ENCODE measurements at places on chromosomes 6 and 20. TPM values are rescaled to one million over a fixed set of nuclear protein-coding genes. Genes with fewer than 3 reads are reported as not detected.

GRCh38 chr6:37033255-37033654 is 27.8 kb downstream of the FGD2 start:
- DNase-seq, result no peak

Gene RGL2
- total RNA-seq, result 28.4 TPM

DNA sequence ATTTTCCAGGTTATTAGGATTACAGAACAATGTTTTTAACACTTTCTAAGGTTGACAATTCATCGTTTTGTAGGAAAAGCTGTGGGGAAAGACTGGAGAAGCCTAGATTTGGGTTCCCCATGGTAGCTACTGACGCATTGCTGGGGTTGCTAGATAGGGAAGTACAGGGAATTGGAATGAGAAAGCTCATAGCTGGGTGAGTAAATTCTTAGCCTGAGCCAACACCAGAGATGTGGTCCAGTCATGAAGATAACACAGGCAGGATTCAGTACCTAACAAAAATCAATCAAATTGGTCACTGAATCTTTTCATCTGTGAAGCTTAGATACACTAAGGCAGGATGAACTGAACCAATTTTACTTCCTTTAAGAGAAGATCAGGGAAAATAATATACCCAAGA is 35.7 kb downstream of the RIN2 start:
- DNase-seq, result no peak

Gene PRDM1
- total RNA-seq, result 3.3 TPM

- DNase-seq, result no peak
These were observed 15.1 kb upstream of the MYT1 start for GRCh38 chr20:64149141-64149540.

Gene MDFI
- 77.4 TPM for total RNA-seq

Gene EPB41L1
- 14.3 TPM for total RNA-seq

DNA sequence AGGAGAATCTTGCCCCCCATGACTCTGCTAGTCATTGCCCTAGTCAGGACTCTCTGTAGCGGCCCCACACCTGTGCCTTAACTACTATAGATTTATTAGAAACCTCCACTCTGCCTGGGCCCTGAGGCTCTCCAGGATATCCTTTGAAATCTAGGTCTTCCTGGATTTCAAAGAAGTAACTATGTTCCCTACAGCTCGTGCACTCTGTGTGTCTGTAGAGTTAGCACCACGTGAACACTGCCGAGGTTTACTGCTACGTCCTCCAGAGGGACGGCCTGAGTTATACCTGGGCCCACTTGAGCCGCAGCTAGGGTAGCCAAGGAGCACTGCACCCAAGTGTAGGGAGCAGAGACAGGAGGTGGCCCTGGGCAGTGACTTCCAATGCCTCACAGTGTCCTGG is 19.8 kb downstream of the GLP1R start:
- DNase-seq, result no peak

GRCh38 chr6:104326173-104327001 is 533.3 kb downstream of the HACE1 start:
- peak; percentile 22 for DNase-seq

Gene TRDN
- total RNA-seq, result 204 TPM

DNA sequence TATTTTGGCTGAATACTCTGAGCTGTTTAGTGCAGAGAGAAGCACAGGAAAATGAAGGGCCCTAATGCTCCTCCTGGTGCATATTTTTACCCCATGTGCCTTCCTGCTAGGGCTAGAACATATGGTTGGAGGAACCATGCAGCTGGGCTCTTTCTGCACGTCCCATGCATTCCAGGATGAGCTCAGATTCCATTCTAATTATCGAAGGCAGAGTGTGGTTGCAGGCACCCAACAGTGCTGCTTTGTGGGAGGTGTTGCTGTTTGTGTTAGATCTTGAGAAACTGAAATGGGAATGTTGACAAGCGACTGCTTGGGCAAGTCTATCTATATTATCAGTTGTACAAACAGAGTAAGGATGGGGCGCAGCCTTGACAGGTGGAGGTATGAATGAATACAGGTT is 419.5 kb downstream of the DHX35 start:
- peak; percentile 9 for DNase-seq

DNA sequence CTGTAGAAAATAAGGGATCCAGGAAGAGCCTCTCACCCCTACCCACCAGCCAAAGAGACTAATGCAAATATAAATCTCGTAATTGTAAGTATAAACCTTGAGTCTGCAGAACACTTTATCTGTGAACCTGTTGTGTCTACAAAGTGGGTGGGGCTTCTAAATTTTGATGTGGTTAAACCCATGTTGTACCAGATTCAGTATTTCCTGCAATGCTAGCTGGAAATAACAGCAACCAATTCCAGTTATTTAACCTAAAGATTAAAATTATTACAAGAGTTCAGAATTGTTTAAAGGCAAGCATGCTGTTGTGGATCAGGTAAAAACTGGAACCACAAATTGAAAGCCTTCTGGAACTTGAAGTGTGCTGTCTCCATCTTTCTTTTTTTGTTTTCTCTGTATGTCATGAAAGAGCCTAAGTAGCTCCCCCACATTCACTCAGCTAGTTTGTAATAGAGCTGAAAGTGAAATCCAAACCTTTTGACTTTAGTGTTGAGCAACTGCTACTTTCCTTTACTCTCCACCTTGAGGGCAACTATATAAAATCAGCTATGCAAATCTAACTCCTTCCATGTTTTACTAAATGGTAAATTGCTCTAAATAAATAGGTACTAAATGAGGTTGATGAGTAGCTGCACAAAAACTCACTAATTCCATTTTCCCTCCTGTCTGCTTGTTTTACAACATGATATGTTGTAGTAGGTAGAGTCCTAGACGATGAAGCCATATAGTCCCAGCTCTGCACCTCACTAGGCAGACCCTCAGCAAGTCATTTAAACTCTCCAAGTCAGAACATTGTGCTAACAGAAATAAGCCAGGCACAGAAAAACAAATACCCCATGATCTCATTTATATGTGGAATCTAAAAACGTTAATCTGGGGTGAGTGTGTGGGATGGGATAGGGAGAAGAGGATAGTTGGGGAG is 17.9 kb upstream of the THEMIS start:
- no peak for DNase-seq

Gene DST
- total RNA-seq, result 192 TPM

DNA sequence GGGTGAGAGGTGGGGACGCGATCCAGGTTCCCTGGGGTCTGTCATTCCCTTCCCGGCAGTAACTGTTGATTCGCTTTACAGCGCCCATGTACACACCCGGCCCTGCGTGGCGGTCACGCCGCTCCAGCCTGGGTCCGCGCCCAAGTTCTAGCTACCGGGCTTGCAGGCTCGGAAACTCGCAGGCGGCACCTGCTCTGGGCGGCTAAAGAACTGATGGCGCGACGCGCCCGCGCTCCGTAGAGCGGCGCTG is 1.4 kb upstream of the POU3F2 start:
- DNase-seq, result no peak

DNA sequence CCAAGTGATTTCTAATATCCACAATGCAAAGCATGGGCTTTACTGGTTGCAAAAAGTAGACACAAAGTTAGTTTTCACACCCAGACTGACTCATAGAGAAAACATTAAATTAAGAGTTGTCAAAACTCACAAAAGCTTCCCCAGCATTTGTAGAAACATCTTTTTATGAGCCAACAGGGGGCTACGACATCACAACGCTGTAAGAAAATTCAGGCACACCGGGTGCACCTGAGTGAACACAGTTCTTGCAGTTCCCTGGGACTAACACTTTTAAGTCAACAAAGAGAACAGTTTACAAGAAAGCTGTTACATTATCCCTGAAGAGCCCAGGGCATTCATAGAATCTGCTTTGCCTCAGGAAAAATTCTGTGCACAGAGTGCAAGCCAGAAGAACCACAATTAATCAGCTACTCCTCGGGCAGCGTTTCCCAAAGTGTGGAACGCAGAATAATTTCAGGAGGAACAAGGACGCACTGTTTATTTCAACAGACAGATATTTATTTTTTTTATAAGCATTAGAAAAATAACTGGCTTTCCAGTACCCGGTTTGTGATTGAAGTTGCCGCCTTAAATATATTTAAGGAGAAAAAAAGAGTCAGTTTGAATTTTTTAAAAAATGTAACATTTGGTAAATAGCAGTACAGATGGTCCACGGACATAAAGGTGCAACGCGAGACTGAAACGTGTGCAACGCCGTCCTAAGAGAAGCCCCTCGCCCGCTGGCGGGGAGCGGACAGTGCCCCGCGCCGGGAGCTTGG is 1.2 kb downstream of the NCOA5 start:
- peak; percentile 9 for DNase-seq

GRCh38 chr20:25380945-25381614 is 9.6 kb downstream of the ABHD12 start:
- no peak for DNase-seq

DNA sequence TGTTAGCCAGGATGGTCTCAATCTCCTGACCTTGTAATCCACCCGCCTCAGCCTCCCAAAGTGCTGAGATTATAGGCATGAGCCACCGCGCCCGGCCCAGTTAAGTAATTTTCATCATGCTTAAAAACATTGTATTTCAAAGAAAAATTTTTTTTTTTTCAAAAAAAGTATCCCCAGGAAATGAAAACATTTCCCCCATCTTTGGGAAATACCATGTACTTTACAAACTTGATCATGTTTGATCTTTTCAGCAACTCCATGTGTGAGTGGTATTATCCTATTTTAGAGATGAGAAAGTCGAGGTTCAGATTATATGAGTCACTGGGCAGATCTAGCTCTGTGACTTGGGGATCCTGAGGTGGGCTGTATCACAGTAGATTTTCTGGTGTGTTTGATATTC is 11.8 kb downstream of the CHMP4B start:
- DNase-seq, result no peak

DNA sequence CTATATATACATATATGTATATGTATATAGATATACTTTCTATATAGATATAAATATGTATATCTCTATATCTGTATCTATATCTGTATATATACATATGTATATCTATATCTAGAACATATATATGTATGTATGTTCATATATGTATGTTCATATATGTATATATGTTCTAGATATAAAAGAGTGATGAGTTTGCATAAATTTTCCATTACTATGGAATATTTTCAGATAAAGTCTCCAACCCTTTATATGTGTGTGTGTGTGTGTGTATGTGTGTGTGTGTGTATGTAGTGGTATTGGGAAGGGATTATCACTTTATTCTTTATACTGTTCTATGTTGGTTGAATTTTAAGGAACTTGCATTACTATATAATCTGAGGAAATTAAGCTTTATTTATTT is 33.3 kb downstream of the SYNE1 start:
- DNase-seq, result no peak

Gene ANKRD66
- total RNA-seq, result 0.66 TPM

Gene KIFC1
- 10.5 TPM for total RNA-seq

GRCh38 chr6:118588626-118589025 is 40.5 kb downstream of the PLN start:
- DNase-seq, result no peak

Gene HLA-DMB
- 5.6 TPM for total RNA-seq

- DNase-seq, result peak; percentile 36
These were observed 30.9 kb downstream of the HEBP2 start for GRCh38 chr6:138434925-138435324.

- DNase-seq, result no peak
These were observed 100.5 kb downstream of the KIF13A start for GRCh38 chr6:17886891-17887290.

- peak; percentile 65 for DNase-seq
These were observed at the start of gene ELOVL2 for GRCh38 chr6:11043961-11044711. TSS of gene ELOVL2 (minus strand) at chr6:11044305. CDS start at chr6:11044230, 75 bp downstream.

Gene IPCEF1
- total RNA-seq, result 1.4 TPM

DNA sequence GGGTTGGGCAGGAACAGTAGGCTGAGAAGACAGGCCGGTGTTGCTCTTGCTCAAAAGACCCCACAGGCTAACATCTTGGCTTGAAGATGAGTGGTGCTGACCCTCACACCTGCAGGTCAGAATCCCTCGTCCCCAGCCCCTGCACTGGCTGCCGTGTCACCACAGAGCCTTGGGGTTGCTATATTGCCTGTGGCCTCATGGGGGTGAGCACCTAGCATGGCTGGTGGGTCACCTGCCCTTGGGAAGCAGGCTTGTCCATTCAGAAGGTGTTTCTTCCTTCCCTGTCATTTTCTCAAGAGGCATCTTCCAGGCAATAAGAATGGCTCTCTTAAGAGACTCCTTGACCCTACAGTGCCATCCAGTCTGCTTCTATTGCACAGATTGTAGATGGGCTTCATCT is 7.7 kb downstream of the SLC22A16 start:
- DNase-seq, result no peak

Gene TSHZ2
- total RNA-seq, result 11.9 TPM

- DNase-seq, result no peak
These were observed 131.4 kb downstream of the BTBD9 start for GRCh38 chr6:38508286-38508685.

DNA sequence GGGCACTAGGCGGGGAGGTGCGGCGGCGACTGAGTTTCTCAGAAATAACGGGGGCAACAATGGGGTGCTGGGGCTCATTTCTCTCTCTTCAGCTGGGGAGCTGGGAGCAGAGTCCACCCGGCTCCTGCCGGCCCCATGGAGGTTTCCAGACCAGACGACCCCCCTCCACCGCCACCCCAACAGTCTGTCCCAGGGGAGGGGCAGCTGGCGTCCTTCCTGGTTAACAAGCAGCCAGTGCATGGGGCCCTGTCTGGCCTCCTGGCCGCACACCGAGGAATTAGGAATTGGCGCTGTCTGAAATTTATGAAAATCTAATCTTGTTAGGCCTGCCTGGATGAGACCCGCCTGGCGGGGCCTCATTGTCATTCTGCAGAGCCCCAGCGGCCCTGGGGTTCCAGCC is 42.4 kb downstream of the PMEPA1 start:
- no peak for DNase-seq

GRCh38 chr6:41470029-41470330 is 76.2 kb upstream of the FOXP4 start:
- no peak for DNase-seq

Gene PRSS35
- total RNA-seq, result 102 TPM

Gene ARFGEF3
- 1.1 TPM for total RNA-seq

GRCh38 chr20:15178581-15178980 is 841.2 kb upstream of the FLRT3 start:
- DNase-seq, result peak; percentile 18

GRCh38 chr6:25179051-25179778 is 100.0 kb upstream of the CARMIL1 start:
- DNase-seq, result peak; percentile 21

Gene SLC22A7
- not detected for total RNA-seq

GRCh38 chr6:126307849-126308248 is 32.1 kb upstream of the CENPW start:
- DNase-seq, result peak; percentile 96

Gene GNMT
- total RNA-seq, result 0.22 TPM

Gene CRISP3
- total RNA-seq, result 0.04 TPM

Measured in muscle of leg (tissue), 16 donors.